Activated T-cell treated with anti-CD3 and anti-CD28 coated beads, Interleukin-2, amount 50 U/mL, for 1 hour (primary cell): ENCODE measurements at places on chromosomes 2 and 18.

DNA sequence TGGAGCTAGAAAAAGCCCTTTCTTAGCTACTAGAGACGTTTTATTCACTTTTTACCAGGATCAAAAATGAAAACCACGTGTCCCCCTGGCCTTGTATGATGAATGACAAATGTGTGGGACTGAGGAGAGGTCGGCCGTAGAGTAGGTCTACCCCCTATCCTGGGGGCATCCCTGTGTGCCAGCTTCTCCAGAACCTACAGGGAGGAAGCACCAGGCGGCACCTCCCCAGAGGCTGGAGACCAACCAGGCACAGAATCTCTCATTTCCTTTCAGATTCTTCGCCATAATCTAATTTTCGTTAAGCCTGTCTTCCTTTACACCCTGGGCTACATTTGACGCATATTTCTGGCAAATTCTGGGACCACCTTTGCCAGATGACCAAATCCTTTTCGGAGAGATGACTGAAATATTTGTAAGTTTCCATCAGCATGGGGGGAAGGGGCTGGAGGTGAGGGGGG, 15.9 kb downstream of the TWIST2 start:
- no peak for DNase-seq

DNA sequence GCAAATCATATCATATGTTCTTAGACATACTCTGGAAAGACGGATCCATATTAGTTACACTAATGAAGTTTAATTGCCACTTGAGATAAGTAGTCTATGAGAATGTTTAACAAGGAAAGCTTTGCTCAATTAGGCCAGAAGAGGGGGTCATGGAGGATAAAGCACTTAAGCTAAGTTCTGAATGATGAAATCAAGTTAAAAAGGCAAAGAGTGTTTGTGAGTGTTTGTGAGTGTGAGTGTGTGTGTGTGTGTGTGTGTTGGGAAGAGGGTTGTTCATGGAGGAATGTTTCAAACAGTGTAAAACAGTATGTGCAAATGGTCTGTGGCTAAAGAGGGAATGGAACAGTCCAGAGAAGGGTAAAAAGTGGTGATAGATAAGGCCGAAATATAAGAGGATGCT, 360.9 kb downstream of the ERBB4 start:
- DNase-seq, result no peak

DNA sequence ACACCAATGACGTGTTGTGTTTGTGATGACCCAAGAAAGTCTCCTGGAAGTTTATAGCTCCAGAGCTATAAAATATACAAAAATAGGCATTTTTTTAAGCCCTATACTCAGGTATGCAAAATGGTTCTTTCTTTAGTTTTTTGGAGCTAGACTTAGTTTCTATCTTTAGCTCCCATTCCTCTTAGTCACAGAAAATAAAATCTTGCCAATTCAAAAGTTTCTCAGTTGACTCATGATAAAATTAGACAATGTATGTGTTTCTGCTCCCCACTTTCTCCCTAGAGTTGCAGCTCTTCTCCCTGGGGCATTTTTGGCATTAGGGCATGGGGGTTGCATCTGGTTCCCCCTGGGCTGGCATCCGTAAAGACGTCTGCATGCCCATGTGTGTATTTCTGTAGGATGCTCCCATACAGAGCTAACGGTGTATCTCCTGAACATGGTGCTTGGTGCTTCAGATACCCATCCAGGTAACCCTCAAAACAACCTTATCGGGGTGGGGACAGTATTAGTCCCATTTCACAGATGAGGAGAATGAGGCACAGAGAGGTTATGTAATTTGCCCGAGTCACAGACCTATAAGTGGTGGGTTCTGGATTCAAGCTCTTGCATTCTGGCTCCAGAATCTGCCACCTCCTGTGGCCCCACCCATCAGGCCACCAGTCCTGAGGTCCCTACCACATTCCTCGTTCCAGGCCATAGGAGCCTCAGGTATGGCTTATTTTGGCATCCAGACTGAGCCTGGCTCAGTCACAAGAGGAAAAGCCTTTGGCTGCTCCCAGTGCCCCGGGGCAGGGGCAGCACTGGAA, 43.1 kb upstream of the ASAP2 start:
- DNase-seq, result no peak

GRCh38 chr2:46763861-46764260, 151.7 kb downstream of the MCFD2 start:
- DNase-seq, result no peak

DNA sequence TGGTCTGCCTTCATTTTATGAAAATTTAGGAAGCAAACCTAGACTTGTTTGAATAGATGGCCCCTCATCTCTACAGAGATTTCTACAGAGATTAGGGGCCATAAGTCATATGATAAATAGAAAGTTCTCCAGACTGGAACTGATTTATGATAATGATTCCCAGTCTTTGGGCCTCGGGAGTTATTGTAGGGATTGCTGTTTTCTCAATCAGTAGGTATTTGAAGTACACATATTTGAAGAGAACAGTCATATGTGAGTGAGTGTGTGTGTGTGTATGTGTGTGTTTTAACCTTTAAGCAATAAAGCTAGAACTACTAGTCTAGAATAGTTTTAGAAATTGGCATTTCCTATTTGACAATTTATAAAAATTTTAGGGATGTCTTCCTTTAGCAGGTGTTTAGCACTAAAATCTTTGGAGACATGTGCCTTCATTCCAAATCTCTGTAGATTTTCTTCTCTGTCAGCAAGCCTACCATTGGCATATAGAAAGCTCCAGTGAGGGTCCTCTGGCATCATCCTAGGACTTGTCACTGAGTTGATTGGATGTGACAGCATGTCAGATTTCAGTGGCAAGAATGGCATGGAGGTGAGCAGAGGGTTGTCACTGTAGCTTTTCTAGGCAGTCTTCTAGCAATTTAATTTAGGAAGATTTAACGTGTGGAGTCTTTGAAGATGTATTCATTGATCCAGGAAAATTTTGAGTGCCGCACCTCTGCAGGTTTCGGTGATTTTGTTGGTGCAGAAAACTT, 71.2 kb downstream of the MYO1B start:
- DNase-seq, result no peak

DNA sequence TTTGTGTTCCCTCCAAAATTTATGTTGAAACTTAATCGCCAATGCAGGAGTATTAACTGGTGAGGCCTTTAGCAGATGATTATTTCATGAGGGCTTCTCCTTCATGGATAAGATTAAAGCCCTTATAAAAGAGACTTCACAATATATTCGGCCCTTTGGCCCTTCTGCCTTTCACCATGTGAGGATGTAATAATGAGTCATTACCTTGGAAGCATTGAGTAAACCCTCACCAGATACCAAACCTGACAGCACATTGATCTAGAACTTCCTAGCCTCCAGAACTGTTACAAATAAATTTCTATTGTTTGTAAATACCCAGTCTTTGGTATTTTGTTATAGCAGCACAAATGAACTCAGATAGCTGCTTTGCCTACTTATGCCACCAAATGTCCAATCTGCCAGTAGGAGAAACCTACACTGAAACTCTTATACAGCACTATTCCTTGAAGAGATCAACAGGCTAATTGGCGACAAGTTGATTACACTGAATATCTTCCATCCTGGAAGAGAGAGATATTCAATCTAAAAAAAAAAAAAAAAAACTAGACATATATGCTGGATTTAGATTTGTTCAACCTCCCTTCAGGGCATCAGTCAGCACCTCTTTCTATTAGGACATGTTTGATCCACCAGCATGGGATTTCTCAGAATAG, 125.9 kb upstream of the COL5A2 start:
- no peak for DNase-seq

GRCh38 chr2:56177420-56178220, 6.2 kb upstream of the CCDC85A start:
- no peak for DNase-seq

DNA sequence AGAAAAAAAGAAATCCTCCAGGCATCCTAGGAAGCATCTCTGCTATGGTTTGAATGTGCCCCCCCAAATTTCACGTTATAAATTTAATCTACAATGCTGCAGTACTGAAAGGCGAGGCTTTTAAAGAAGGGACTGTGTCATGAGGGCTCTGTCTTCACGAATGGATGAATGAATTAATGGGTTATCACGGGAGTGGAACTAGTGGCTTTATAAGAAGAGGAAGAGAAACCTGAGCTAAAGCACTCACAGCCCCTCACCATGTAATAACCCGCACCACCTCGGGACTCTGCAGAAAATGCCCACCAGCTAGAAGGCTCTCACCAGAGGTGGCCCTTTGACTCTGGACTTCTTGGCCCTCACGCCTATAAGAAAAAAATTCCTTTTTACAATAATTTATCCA, 27.6 kb downstream of the RNU4ATAC start:
- DNase-seq, result no peak

DNA sequence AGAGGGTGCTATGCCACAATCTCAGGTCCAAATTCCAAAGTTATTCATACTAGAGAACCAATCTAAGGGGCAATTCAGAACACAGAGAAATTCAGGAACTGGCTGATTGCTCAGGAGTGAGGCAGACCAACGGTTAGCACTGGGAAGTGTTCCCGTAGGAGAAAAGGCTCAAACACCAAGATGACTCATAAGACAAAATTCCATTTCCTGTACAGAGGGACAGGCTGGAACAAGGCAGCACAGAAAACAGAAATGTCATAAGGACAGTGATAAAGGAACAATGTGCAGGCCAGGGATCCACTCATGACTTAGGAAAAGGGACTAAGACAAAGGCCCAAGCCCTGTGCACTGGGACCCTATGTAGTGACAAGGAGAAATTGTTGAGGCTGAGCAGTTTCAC, 54.2 kb downstream of the PDE1A start:
- DNase-seq, result no peak

DNA sequence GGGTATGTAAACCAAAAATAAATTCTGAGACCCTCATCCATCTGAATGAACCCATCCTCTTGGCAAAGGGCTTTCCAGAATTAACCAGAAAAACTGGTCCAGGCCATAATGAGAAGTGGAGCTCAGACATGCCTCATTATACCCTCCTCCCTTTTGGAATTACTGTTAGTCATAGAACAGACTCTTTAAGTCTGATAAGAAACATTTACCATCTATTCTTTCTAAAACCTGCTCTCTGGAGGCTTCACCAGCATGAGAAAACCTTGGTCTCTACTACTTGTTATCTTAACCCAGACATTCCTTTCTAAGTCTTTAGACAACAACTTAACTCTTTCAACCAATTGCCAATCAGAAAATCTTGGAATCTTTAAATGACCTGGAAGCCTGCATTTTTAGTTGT, 82.8 kb downstream of the QPCT start:
- DNase-seq, result no peak

- DNase-seq, result no peak
Measured at GRCh38 chr2:234670806-234671205, 173.9 kb upstream of the ARL4C start.

- DNase-seq, result no peak
Measured at GRCh38 chr18:62327977-62328376, 2.9 kb downstream of the TNFRSF11A start.

GRCh38 chr2:5394223-5394622, 298.0 kb upstream of the SOX11 start:
- DNase-seq, result no peak

DNA sequence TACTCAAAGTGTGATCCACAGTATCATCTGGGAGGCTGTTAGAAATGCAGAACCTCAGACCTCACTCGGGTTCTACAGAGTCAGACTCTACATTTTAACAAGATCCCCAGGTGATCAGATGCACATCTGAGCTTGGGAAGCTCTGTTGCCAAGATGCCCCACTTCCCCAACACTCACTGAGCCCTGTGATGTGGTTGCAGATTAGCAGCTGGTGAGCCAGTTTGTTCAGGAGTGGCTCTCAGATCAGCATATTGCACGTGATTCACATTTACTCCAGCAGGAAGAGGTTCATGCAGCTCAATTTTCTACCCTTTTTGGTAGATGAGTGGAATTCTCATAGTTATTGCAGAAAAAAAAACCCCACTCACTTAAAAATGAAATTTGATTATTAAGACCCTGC, 96.4 kb downstream of the VIT start:
- no peak for DNase-seq

GRCh38 chr2:88196490-88197087, 26.4 kb downstream of the THNSL2 start:
- DNase-seq, result no peak

DNA sequence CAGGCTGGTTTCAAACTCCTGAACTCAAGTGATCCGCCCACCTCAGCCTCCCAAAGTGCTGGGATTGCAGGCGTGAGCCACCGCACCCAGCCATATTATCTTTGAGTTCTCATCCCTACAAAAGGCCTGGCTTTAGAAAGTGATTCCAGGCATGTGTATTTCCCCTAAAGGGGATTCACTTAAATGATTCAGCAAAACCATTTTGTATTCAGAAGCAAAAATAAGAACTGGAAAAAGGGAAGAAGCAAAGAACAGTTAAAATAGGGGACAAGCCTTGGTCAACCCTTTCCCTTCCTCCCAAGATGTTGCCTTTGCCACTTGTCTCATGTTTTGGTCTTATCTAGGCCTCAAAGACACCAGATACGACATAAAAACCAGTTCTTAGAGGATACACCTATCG, 10.5 kb downstream of the TM4SF20 start:
- DNase-seq, result no peak

GRCh38 chr18:63320975-63321265, 1.4 kb upstream of the BCL2 start:
- no peak for DNase-seq

- no peak for DNase-seq
Measured at GRCh38 chr2:64666810-64667438, 13.2 kb upstream of the SERTAD2 start.

GRCh38 chr2:193561054-193561453, 1366.3 kb upstream of the TMEFF2 start:
- DNase-seq, result no peak
